Muscle of arm (tissue), 14 donors: ENCODE measurements at places on chromosomes 13 and 19. TPM values are rescaled to one million over a fixed set of nuclear protein-coding genes. Genes with fewer than 3 reads are reported as not detected.

DNA sequence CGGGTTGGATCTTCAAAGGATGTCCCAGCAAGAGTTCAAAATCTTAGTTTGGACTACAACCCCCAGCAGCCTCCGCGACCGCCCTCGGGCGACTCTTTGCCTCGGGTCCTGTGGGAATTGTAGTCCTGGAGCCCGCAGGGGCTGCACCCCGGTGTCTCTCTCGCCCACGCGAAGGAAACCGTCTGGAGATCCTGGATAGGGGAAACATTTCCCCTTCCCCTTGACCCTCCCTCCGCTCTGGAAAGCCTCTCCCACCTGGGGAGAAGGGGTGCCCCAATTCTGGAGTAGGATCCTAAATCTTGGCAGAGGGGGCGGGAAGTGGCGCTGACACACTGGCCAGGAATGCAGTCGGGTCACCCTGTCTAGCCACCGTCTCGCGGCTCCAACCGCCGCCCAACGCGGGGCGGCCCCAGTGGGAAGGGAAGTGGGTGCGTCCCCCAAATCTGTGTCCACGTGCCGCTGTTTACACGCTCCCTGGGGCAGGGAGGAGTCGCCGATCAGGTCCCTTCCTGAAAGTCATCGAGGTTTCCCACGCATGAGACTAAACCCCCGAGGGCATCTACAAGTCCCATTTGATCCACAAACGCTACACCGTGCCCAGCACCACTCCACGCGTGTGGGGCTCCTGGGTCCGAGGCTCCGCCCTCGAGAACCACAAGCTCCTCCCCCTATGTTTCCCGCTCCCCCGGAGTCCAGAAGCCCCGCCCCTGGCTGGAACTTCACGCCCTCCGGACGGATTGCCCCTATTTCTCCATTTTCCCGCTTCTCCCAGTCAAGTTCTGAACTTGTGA, 761 bp upstream of the PPP1R13L start:
- peak; percentile 81 for DNase-seq

EFNB2 gene
- polyA plus RNA-seq = not detected

DNA sequence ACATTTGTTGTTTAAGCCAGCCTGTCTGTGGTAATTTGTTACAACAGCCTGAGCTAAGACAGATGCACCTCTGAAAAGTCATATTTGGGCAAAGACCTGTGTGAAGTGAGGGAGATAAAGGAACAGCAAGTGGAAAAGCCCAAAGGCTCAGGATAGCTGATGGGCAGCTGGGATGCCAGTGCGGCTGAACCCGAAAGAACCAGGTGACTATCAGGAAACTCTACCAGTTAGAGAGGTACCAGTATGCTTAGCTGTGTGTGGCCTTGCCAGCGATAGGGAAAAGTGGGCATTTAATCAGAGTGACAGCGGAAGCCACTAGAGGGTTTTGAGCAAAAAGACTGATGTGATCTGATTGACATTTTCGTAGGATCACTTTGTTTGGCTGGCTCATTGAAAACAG, 764.8 kb upstream of the GPC6 start:
- no peak for DNase-seq

- DNase-seq = no peak
These were observed 1.7 kb upstream of the PTGER1 start for GRCh38 chr19:14476673-14477401.

GJB2 gene
- polyA plus RNA-seq = 1.5 TPM

GRCh38 chr19:19006213-19006612, 27.1 kb downstream of the SUGP2 start:
- no peak for DNase-seq

FSD1 gene
- not detected for polyA plus RNA-seq

LGALS7 gene
- polyA plus RNA-seq = not detected

HCST gene
- polyA plus RNA-seq = 3.4 TPM

DPP9 gene
- polyA plus RNA-seq = 20.3 TPM

DNA sequence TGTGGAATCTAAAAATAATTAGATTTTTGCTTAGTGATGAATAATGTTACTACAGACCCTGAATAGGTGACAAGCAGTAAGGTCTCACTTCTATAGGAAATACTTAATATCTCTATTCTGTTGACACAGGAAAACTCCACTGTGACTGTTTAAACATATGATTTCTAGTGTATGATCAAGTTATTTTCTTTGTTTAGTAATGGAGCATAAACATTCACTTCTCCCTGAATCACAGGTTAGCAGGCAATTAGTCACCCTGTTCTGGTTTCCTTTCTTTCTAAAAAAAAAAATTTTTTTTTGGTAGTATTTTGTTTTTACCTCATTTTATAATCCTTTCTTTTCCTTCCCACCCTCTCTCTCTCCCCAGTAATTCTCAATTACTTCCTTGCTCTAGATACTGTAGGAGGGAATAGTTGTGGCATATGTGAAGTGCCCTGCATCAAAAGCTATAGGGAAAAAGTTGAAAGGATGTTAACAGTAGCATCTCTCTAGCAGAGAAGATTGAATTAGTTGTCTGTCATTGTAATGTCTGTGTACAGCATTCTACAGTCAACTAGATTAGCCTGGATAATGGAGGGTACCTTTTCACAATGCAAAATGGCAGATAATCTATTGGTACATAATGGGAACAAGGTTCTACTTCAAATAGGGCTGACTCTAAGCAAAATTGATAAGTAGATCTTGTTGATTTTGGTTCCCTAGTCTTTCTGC, 3.5 kb downstream of the HS6ST3 start:
- DNase-seq = no peak

DNA sequence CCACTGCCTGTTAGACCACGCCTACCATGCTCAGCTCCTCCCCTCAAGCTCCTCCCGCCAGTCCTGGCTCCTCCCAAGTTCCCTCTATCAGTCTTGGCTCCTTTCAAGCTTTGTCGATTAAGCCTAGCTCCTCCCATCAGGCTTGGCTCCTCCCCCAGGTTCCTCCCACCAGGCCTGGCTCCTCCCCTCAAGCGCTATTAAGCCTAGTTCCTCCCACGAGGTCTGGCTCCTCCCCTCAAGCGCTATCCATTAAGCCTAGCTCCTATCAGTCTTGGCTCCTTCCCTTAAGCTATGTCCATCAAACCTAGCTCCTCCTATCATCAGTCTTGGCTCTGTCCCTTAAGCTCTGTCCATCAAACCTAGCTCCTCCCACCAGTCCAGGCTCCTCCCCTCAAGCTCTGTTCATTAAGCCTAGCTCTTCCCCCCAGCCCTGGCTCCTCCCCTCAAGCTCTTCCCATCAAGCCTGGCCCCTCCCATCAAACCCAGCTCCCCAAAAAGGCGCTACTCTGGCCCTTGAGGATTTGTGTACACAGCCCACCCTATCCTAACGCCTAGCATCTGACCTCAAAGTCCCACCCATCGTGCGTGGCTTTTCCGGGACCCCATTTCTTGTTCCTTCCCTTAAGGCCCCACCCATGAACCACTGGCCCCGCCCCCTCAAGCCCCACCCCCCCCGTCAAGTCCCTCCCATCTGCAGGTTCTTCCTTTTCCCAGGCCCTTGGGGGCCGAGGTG, 10.0 kb downstream of the CAMSAP3 start:
- DNase-seq = no peak

DNA sequence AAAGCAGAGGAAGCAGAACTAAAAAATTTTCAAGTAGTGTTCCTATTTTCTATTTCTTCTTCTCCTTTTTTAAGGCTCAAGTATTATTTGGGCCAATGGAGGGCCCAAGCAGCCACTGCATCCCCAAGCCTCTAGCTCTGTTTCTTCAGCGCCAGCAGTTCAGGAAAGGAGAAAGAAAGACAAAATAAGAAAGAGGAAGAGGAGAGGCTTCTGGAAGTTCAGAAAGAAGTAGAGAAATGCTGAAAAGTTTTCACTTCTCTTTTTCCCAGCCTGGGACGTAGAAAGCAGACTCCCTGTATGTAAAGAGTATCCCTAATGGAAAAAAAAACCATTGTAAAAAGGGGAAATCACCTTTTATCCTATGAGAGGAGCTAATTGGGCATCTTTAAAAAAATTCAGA, 165.5 kb upstream of the KLF12 start:
- DNase-seq = no peak

DNA sequence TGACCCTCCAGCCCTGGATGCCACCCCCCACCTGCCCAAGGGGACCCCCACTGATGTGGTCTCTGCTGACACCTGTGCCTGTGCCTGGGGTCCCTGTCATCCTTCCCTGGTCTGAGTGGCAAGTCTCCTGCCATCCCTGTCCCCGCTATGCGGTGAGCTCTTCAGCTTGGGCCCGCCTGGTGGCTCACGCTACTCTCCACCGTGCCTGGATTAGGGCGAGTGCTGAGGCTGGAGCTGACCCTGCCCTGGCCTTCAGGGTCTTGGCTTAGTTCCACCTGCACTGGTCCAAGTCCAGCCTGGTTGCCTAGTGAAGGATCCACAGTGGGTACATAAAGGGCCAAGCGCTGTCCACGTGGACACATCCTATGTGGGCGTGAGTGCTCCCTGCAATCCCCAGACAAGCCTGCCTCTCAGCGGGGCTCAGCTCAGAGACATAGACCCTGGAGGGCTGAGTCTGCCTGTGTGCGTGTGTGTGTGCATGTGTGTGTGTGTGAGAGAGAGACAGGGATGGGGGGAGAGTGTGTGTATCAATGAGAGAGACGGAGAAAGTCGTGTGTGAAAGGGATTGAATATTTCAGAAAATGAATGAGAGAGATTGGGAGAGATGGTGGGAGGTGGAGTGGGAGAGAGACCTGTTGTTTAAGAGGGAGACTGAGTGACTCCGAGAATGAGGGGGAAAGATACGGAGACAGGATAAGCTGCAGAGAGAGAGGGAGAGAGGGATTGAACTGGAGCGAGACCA, 22.1 kb downstream of the WTIP start:
- DNase-seq = no peak

DNA sequence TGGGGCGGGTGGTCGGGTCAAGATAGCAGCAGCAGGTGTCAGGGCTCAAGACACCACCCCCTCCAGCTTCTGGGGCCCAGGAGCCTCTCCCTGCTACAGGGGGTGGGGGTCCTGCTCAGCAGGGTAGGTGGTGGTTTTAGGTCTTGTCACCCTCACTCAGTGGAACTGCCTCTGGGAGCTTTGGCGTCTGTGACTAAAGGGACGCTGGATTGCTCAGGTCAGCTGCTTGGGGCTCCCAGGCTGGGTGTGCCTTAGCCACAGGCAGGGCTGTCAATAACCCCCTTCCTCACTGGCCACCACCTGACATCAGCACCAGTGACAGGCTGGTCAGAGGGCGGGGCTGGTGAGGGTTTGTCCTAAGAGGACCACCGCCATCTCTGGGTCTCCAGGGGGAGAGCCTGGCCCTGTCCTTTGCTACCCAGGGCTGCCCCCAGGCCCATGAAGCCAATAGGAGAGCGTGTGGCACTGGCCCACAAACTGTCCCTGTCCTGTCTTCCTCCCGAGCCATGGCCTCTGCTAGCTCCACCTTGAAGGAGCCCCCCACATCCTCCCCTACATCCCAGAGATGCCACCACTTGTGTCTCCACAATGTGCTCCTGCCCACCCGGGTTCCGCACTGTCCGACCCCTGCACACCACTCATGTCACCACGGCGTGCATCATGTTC, 36.4 kb downstream of the MAU2 start:
- DNase-seq = no peak

CYP4F2 gene
- polyA plus RNA-seq = not detected

DNA sequence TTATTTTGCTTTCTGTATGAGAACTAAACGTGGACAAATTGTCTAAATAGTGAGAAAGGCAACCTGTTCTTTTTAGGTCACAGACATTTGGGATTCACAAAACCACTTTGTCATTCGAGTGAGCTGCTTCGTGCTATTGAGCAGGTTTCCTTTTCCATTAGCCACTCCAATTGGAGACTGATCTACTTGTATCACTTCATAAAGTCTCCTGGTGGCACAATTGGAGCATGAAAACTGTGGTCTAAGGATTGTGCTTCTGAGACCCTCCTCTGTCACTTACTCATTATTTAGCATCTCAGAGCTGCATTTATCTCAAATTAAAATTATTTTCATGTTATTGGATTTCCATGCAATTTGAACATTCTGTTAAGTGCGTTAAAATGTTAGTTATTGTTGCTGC, 397.7 kb downstream of the TDRD3 start:
- no peak for DNase-seq

GRCh38 chr19:29113838-29114237, 99.1 kb downstream of the UQCRFS1 start:
- DNase-seq = no peak

DNA sequence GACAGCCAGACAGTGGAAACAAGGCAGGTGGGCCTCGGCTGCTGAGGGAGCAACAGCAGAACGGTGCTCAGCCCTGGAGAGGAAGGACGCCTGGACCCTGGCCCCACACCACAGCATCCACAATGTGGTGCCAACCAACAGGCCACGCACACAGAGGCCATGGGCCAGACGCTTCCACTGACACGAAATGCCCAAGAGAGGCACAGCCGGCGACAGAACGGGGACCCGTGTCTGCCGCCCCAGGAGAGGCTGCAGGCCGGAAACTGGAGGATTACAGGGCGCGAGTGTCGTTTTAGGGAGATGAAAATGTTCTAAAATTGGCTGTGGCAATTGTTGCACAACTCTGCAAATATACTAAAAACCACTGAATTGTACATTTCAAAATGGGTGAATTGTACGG, 69.7 kb downstream of the RASA3 start:
- DNase-seq = no peak

DNA sequence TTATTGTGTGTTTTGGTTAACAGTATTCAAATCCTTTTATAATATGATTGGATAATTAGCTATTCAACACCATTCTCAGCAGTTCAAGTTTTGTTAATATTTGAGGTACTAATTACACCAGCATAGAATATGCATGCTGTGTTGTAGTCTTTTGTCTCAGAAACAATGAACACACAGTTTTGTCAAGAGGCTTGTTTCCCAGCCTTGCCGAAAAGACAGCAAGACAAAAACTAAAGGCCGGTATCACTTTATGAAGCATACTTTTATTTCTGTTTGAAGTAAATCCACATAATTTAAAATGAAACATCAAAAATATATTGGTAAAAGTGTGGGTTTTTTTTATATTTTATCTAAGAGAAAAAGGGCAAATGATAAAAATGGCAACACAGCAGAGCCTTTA, 7.5 kb downstream of the GPR180 start:
- no peak for DNase-seq
